ENCODE measurements at places on chromosomes 12 and 14. TPM values are rescaled to one million over a fixed set of nuclear protein-coding genes. Genes with fewer than 3 reads are reported as not detected.

- no peak for DNase-seq
Measured at GRCh38 chr14:100330388-100330931, 7.3 kb downstream of the SLC25A47 start.

The COX8C gene
- not detected for total RNA-seq

DNA sequence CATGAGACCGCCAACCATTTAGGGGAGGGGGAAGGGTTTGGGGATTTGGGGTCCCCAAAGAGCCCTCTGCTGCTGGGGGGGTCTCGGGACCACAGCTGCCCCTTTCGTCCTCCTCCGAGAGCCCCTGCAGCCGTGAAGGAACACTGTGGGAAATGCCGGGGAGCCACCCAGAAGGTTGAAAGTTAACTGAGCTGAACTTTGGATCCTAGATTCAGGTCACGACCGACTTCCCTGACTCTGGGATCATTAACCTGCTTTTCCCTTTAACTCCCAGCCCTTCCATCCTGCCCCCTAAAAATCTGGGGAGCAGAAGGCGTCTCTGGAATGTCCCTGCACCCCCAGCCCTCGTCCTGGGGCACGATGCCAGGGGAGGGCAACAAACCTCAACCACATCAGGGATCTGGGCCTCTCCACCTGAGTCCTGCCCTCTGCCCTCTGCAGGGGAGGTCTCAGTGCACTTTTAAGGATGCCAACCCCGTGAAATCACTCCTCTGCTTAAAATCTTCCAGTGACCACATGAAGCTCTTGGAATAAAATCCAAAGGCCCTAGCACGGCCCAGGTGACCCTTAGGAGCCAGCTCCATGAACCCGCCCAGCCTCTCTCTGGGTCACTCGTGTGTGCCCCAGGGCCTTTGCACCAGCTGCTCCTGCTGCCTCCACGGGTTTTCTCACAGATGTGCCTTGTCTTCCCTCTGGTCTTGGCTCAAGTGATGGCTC is 95.0 kb downstream of the RFLNA start:
- DNase-seq, result no peak

DNA sequence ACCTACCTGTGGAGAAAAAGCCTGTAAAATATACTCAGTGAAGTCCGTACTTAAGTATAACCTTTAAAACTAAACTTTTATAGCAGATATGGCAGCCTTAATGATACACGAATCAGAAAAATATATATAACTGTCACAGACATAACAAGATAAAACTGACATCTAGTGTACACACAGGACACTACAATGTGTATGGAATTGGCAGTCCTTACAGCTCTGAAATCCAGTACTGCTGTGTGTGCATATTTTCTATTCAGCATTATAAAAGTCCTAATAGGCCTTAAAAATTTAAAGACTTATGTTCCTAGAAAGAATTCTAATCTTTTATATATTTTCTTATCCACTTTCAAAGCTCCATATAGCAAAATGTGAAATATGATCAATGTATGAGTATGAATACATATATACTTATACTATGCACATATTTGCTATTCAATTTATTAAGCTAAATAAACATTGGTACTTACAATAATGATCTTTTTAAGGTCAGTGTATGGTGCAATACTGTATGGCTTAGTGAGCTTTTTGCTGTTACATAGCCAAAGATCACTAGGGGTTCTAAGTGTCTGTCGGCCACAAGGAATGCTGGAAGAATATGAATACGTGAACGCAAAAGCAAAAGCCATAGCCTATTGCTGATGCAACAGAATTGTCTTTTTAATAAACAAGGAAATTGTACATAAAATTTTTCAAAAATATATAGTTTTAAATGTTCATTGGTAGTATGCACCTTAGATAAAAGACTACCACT is 69.2 kb downstream of the C2CD5 start:
- DNase-seq, result no peak

GRCh38 chr14:62213516-62213915 is 451.3 kb downstream of the SNAPC1 start:
- DNase-seq, result no peak

GRCh38 chr12:116389326-116389725 is 111.8 kb upstream of the MED13L start:
- DNase-seq, result no peak

DNA sequence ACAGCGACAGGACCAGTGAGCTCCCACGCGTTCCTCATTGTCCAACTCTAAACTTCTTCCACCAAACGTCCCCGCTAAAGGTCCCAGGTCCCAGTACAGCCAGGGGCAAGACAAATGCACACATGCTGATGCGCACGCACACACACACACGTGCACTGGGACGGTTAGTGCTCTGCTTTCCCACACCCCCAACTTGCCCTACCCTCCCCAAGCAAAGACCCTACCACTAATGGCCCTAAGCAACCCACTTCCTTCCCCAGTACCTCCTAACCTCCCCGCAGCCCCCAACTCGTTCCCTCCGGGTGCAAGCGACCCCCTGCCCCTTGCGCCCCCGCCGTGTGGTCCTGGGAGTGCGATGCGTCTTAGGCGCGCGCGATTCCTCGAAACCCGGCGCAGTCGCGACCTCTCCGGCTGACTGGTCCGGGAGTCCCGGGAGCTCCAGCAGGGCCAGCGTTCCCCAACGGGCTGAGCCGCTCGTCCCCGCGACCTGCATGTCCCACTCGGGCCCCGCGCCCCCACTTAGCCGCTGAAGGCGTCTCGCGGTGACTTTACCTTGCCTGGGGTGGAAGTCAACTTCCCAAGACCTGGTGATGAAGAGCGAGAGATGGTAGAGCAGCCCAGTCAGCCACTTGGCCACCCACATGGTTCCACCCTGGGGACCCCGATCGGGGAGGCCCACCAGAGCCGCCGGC is 578 bp downstream of the ADAMTS20 start:
- no peak for DNase-seq

- DNase-seq, result no peak
Measured at GRCh38 chr12:120639771-120640721, at the start of gene CABP1. TSS of gene CABP1 (plus strand) at chr12:120640626. CDS start at chr12:120640686, 60 bp downstream.

DNA sequence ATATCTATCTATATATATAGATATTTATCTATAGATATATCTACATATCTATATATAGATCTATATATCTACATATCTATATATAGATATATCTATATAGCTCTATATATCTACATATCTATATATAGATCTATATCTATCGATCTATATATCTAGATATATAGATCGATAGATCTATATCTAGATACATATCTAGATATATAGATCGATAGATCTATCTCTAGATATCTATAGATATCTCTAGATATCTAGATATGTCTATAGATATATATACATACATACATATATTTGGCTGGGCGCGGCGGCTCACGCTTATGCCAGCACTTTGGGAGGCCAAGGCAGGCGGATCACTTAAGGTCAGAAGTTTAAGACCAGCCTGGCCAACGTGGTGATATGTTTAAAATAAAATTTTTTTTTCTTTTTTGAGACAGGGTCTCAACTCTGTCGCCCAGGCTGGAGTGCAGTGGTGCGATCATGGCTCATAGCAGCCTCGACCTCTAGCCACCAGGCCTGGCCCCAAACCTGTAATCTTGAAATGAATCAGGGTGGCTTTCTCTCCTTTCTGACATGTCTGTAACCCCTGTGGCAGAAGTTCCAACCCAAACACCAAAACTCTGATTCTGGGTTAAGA is 18.1 kb downstream of the ARPC3 start:
- no peak for DNase-seq

Data from breast epithelium (tissue), 4 donors.